IPS DF 6.9 (cell line): ENCODE measurements at places on chromosomes 2 and 18.

DNA sequence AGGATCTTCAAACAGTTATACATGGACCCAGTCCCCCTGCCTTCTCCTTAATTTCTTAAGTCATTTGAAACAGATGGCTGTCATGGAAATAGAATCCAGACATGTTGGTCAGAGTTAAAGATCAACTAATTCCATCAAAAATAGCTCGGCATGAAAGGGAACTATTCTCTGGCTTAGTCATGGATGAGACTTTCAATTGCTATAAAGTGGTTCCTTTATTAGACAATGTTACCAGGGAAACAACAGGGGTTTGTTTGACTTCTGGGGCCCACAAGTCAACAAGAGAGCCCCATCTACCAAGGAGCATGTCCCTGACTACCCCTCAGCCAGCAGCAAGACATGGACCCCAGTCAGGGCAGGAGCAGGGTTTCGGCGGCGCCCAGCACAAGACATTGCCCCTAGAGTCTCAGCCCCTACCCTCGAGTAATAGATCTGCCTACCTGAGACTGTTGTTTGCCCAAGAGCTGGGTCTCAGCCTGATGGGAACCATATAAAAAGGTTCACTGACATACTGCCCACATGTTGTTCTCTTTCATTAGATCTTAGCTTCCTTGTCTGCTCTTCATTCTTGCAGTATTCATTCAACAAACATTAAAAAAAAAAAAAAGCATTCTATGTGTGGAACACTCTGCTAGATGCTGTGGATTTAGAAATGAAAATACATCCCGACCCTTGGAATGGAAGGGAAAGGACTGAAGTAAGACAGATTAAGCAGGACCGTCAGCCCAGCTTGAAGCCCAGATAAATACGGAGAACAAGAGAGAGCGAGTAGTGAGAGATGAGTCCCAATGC, 4.6 kb downstream of the TTR start:
- DNase-seq: no peak

DNA sequence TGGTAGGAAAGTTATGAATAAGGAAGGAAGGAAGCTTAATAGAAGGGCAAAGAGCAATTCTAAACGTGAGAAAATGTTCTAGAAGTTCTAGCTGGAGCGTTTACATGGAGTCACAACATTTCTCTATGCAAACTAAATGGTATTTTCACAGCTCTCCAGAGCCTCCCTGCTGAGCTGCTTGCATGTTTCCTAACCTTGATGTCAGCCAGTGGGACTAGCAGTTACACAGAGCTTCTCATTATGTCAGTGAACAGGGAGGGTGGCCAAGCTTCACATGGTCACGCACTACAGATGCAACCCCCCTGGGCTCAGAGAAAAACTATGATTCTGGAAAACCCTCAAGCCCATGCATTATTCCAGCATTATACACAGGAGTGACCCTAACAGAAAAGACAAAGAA, 153.4 kb upstream of the CCDC150 start:
- DNase-seq: no peak

GRCh38 chr2:37858400-37858711, 66.7 kb upstream of the RMDN2 start:
- no peak for DNase-seq

DNA sequence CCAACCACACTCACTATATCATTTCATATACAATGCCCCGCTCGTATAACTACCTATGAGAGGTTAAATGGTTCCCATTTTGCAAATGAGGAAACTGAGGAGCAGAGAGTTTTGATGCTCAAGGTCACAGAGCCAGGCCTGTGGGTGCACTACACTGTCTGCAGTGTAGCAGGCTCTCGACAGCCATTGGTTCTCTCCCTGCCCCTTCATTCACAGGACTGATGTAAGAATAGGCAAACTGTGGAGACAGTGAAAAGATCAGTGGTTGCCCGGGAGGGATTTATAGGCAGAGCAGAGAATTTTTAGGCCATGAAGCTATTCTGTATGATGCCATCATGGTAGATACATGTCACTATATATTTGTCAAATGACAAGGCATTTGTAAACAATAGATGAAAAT, 39.0 kb upstream of the LBH start:
- DNase-seq: no peak

DNA sequence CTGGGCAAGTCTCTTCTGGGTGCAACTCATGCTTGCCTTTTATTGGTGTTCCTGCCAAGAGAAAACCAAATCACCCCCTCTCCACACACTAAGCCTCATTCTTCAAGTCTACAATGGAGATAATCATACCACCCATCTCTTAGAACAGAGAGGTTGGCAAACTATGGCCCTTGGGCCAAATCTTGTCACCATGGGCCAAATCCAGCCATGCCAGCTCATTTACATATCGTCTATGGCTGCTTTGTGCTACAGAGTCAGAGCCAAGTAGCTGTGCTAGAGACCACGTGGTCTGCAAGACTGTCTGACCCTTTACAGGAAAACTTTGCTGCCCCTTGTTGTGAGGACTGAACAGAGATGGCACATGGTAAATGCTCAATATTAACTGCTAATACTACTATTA, 270.3 kb upstream of the PARD3B start:
- DNase-seq: no peak

GRCh38 chr2:128405467-128405900, 86.8 kb upstream of the HS6ST1 start:
- DNase-seq: no peak

DNA sequence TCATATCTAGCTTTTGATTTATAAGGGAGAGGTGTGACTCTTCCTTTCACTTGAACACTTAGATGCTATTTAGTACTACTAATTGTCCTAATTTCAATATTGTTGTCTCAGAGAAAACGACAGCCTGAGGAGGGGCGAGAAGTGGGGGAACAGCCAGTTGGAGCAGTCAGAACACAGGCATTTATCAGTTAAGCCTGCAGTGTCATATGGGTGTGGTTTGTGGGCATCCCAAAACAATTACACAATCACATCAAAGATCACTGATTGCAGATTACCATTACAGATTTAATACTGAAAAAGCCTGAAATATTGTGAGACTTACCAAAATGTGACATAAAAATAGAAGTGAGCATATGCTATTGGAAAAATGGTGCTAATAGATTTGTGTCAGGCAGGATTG, 15.8 kb downstream of the TMEM131 start:
- DNase-seq: no peak

DNA sequence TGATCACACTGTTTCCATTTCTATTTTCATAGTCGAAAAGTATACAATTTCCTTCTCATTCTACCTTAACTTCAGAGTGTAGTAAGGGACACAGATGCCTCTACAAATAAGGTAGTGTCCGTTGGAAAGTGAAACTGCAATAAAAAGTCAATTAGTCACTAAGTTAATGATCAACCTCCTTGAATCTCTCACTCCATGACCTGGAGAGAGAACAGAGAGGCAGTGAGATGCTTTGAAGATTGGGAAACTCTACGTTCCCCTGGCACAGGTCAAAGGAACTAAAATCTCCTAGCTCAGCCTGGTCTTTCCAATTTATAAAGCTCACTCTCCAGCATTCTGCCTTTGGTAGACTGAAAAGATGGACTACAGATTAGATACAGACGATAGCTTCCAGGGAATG, 153.8 kb upstream of the ACAA2 start:
- DNase-seq: no peak

GRCh38 chr2:99841749-99842148, 300.6 kb downstream of the AFF3 start:
- no peak for DNase-seq

GRCh38 chr2:80670763-80671162, 366.2 kb upstream of the LRRTM1 start:
- DNase-seq: no peak

GRCh38 chr2:236286873-236287545, 22.8 kb upstream of the ASB18 start:
- no peak for DNase-seq

DNA sequence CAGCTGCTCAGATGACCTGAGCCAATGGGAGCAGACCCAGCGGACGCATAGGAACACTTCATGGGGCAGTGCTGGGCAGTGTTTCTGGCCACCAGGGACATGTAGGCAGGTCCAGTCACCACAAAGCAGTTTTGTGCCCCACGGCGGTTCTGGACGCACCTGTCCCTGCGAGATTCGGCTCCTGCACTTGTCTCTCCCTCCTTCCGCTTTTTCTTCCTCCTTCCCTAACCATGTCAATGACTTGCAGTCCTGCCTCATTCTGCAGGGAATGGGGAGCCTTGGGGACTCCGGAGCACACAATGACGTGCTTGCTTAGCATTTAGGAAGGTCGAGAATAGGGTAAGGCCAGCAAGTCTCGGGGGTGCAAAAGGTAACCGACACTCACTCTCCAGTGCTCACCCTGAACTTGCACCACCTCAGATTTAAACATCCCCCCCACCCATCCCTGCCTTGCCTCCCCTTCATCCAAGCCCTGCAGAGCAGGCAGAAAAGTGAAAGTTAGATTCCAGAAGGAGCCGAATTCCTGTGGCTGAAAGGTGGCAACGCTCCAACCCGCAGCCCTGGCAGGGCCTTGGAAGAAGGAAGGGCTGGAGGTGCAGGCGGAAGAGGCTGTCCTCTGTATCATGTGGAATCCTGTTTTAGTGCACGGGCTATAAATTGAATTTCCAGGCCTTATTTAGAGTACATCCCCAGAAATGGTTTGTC, 40.5 kb upstream of the ATG16L1 start:
- DNase-seq: no peak

GRCh38 chr2:130729322-130730299, 741 bp downstream of the GPR148 start:
- DNase-seq: no peak

GRCh38 chr2:191703079-191703725, 25.3 kb downstream of the NABP1 start:
- DNase-seq: no peak

DNA sequence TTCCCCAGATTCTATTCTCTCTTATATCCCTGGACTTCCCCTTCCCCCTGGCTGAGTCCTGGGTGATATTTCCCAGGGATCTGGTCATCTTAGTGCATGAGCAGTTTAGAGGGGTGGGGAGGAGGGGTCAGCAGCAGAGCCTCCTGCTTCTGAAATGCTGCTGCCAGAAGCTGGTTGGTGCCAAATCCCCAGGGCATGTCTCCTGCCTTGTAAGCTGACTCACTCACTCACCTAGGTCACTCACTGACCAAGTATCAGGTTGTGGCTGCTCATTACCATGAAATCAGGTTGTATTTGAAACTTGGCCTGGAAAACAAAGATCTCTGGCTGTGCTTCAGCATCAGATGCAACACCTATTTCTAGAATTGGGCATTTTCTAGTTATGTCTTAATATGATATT, 14.3 kb downstream of the GPR39 start:
- DNase-seq: no peak

DNA sequence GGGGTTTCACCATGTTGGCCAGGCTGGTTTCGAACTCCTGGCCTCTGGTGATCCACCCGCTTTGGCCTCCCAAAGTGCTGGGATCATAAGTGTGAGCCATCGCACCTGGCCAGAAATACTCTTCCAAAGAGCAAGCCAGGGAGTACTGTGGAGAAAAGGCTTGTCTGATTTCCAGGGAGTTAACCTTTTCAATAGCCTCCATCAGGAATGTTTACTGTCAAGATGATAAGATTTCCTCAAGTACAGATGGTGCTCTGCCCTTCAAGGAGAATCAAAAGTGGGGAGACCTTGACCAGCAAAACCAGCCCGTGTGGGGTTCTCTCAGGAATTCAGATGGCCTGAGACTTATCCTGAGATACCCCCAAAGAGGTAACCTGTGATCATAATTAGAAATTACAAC, 237.2 kb downstream of the PRKCE start:
- DNase-seq: no peak

DNA sequence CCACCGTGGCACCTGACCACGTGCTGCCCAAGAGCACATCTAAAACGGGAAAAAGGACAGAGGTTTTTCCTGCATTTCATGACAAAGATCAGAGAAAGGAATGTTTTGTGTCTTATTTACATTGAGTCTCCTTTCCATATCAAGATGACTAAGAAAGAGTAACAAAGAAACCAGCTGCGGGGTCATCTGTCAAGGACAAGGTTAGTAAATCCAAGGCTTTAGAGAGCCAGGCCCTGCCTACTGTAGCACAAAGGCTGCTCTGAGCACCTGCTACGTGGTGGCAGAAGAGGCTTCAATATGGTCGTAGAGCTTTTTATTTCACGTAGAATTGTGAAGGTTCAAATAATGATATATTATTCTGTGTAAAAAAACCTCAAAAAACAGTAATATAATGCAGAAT, 51.0 kb downstream of the PRELID3A start:
- DNase-seq: no peak

- DNase-seq: no peak
These were observed 18.5 kb upstream of the BOD1L2 start for GRCh38 chr18:57128220-57128932.

DNA sequence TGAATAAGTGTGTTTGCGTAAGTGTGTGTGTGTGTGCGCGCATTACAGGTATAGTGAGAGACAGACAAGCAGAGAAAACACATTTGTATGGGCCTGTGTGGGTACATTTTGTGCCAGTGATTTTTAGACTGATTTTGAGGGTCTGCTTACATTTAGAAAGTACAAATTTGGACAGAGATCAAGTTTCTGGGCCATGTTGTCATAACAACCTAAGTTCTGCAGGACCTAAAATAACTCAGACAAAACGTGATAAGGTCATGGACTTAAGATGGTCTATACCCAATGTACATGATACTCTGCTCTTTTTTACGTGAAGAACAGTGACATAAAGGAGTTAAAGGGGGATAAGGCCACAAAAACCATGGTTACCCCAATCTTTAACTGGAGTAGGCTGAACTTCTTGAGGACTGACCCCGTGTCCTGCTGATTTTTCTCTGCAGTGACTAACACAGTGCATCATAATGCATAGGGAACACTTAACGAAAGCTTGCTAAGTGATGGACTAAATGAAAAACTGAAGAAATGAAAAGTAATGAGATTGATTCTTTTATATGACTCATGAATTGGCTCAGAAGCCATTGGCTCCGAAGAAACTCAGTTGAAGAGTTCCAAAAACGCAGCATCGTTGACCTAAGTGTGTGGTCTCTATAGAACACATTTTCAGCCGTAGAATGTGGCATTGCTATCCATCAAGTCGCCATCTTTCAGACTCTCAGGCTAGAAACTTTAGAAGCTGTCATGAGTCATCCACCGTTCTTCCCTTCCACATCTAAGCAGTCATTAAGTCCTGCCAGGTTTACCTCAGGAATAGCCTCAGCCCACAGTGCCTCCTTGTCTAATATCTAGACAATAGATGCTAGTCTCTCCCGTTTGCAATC, 61.6 kb upstream of the NCOA1 start:
- DNase-seq: no peak

DNA sequence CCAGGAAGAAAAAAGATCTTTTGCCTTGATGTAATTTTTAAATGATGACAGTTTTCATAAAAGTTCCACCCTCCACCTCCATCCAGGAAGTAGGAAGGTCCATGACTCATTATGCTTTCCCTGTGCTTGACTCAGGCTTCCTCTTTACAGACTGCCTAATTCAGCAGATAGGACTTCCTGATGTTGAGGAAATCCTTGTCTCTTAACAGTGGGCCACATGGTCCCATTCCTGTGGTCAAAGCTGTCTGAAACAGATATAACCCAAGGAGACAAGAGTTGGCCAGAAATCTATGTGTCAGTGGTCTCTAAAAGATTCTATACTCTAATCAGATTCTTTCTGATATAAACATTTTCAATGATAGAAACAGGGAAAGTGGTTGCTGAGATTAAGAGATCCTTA, 119.1 kb downstream of the BAZ2B start:
- no peak for DNase-seq

GRCh38 chr18:63316612-63317555, 2.7 kb downstream of the BCL2 start:
- DNase-seq: no peak
